Effector memory CD4-positive, alpha-beta T cell (primary cell): ENCODE measurements at places on chromosomes 1 and 21.
A peak's percentile ranks its signal among the peaks of the same experiment; 100 is the strongest.

- DNase-seq = no peak
Observed at GRCh38 chr1:167392200-167392696, 126.1 kb downstream of the CD247 start.

- no peak for DNase-seq
Observed at GRCh38 chr1:6891781-6892579, 106.7 kb downstream of the CAMTA1 start.

GRCh38 chr1:180863158-180863775 lies 49.4 kb upstream of the KIAA1614 start:
- DNase-seq = no peak

- no peak for DNase-seq
Observed at GRCh38 chr21:39863111-39863510, 4.1 kb upstream of the PCP4 start.

GRCh38 chr1:7975212-7975865 lies 13.8 kb downstream of the PARK7 start:
- DNase-seq = no peak

GRCh38 chr1:41891199-41891896 lies 27.4 kb downstream of the HIVEP3 start:
- peak; percentile 37 for DNase-seq

- no peak for DNase-seq
Observed at GRCh38 chr1:113975211-113975895, 3.9 kb upstream of the OLFML3 start.

DNA sequence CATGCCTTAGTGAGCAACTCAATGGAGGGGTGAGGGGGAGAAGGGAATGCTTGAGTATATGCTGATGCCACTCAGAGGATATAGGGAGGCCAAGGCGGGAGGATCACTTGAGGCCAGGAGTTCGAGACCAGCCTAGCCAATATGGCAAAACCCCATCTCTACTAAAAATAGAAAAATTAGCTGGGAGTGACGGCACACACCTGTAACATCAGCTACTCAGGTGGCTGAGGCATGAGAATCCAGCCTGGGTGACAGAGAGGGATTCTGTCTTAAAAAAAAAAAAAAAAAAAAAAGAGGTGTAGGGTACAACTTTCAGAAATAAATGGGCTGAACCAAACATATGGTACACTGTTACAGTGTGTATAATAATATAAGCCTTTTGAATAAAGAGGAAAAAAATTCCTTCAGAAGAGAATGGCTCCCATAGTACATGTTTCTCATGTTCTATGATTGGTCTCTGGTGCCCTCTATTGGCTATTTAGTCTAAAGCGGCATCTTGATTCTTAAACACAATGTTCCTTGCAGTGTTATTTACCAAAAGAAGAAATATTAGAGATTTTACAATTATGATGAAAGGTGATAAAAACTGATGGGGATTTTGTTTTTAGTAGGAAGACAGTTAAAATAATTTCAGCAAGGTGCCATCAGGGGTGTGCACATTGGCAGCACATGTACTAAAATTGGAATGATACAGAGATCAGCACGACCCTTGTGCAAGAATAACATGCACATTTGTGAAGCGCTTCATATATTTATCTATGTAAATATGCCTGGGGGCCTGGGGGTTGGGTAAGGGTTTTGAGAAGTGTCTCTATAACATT lies 109.8 kb downstream of the PATJ start:
- no peak for DNase-seq

GRCh38 chr1:110106013-110106941 lies 6.0 kb upstream of the UBL4B start:
- DNase-seq = peak; percentile 22

DNA sequence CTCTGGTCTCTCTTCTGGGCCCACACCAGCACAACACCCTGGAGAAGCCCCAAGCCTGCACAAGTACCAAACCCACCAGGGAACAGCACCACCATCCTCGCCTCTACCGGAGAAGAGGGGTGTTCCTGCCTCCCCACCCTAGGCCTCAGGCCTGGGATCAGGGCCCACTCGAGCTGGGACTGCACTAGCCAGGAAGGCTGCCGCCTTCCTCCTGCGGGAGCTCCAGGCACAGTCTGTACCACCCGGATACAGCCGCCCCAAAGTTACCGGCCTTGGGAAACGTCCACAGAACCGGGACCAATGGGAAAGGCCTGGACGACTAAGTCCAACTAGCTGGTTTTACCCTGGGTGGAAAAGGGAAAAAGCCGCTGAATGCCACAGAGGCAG lies 3.4 kb downstream of the TAL1 start:
- DNase-seq = no peak

DNA sequence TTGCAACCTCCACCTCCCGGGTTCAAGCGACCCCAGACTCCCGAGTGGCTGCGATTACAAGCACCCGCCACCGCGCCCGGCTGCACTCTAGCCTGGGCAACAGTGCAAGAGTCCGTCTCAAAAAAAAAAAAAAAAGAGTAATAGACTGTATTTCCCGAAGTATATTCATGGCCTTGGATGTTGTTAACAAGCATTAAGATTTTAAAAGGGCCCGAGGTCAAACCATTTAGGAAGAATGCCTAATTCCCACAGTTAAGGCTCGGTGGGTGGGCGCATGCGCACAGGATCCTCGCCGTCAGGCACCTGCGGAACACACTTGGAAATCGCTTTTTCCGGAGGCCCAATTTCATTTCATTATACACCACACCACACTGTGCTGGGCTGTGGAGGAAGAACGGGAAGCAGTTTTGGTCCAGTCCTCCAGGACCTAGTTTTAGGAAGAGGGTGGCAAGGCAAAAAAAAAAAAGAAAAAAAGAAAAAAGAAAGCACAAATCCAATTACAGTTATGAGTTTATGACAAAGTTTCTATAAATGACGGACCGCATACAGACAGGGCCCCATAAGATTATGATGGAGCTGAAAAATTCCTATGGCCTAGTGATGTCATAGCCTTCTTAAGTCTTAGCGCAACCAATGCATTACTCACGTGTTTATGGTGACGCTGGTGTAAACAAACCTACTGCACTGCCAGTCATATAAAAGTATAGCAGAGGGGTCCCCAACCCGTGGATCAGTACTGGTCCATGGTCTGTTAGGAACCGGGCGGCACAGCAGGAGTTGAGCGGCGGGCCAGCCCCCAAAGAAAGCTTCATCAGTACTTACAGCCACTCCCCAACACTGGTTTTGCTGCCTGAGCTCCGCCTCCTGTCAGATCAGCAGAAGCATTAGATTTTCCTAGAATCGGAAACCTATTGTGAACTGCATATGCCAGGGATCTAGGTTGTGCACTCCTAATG lies 38.2 kb downstream of the H3-3A start:
- DNase-seq = no peak

GRCh38 chr1:67227196-67227595 lies 60.9 kb downstream of the IL23R start:
- no peak for DNase-seq

- DNase-seq = no peak
Observed at GRCh38 chr1:59295618-59296017, 1.3 kb upstream of the FGGY start.
